AG10803 (cell line): ENCODE measurements at places on chromosomes 2 and 18.
A peak's percentile ranks its signal among the peaks of the same experiment; 100 is the strongest.

DNA sequence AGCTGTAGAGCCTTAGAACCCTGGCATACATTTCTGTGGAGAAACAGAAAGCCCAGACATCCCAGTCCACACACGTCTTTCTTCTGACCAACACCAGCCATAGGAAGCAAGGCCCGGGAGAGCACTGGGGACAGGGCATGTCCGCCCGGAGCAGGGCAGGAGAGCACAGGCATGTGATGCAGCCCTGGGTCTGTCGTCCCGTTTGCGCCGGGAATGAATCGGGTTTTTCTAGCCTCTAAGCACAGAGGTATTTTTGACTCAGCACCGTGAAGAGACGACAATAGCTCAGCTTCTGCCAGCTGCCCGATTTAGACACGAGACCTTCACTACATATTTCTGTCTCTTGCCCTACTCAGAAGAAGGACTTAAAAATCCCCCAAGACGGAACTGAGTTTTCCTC, 7.3 kb upstream of the AMMECR1L start:
- no peak for DNase-seq

DNA sequence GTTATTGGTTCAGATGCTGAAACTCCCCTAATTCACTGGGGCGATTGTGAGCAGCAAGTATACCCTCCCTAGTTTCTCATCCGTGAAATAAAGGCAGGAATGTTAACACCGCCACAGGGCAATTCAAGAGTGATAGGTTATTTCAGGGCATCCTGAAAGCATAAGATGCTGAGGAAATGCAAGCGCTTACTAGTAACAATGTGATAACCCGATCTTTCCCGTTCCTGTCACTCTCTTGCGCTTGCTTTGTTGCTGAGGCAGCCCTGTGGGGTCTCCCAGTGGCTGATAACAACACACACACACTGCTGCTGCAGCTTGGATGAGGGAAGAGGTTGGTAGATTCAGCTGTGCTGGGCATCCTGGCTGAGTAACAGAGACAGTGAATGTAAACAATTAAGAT, 259.3 kb downstream of the AGPS start:
- DNase-seq: no peak

GRCh38 chr18:70491734-70492348, 203.0 kb downstream of the SOCS6 start:
- DNase-seq: peak; percentile 39

DNA sequence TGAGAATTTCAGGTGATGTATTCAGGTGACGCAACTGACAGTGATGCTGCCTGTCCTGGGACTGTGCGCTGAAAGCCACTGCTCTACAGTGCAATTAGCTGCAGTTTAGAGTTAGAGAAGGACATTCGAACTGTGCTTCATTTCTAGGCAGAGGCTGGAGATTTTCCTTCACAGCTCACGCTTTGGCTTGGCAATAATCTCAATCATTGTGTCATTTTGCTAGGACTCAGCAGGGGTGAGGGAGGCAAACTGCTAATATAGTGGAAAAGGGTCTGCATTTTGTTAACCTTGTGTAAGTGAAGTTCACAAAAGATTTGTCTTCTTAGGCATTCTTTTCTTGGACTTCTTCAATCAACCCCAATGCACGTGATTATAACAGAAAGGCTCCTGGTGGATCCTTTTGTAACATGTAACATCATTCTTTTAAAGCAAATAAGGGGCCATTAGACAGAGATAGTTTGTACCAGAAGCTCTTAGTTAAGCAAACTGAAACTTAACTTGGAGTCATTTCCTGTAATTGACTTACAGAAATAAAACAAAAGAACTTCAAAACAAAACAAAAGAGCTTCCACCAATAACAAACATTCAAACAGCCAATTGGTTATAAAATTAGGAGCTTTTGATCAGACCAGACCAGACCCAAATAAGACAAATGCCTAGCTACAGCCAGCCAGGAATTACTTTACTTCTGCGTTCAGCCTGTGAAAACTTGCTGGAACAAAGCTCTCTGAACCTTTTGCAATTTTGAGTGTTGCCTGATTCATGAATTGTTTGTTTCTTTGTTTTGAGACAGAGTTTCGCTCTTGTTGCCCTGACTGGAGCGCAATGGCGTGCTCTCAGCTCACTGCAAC, 1376.3 kb upstream of the CELF4 start:
- no peak for DNase-seq

- DNase-seq: peak; percentile 54
These were observed 516 bp downstream of the EIF2AK2 start for GRCh38 chr2:37156071-37156856.

- no peak for DNase-seq
These were observed 616.1 kb upstream of the PKDCC start for GRCh38 chr2:41431756-41432155.

DNA sequence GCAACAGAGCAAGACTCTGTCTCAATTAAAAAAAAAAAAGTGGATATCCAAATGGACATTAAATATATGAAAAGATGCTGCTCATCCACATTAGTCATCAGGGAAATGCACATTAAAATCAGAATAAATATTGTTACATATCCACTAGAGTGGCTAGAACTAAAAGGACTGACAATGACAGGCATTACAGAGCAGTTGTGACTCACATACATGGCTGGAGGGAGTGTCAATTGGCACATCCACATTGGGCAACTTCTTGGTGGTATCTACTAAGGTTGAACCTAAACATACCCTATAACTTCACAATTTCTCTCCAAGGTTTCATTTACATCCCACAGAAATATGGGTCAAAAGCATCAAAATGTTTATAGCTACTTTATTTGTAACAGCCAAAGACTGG, 14.0 kb upstream of the DNER start:
- DNase-seq: no peak

- DNase-seq: no peak
These were observed 1749.0 kb upstream of the CELF4 start for GRCh38 chr18:39314595-39314994.

- no peak for DNase-seq
These were observed 1.1 kb upstream of the PREB start for GRCh38 chr2:27135478-27135955.

DNA sequence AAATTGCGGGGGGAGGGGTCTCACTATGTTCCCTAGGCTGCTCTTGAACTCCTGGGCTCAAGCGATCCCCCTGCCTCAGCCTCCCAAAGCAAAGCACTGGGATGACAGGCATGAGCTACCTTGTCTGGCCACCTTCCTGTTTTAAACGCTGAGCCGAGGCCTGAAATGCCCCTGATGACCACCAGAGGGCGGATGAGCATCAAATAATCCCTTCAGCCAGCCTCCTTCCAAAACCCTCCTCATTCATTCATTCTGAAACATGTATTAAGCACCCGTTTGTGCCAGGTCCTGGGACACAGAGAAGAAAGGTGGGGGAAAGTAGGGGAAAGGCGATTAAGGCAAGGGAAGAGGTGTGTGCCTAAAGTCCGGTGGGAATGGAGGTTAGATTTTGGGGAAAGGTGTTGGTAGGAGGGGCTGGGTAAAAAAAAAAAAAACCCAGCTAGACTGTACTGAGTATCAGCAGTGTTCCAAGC, 30.7 kb upstream of the PTMA start:
- DNase-seq: peak; percentile 70

DNA sequence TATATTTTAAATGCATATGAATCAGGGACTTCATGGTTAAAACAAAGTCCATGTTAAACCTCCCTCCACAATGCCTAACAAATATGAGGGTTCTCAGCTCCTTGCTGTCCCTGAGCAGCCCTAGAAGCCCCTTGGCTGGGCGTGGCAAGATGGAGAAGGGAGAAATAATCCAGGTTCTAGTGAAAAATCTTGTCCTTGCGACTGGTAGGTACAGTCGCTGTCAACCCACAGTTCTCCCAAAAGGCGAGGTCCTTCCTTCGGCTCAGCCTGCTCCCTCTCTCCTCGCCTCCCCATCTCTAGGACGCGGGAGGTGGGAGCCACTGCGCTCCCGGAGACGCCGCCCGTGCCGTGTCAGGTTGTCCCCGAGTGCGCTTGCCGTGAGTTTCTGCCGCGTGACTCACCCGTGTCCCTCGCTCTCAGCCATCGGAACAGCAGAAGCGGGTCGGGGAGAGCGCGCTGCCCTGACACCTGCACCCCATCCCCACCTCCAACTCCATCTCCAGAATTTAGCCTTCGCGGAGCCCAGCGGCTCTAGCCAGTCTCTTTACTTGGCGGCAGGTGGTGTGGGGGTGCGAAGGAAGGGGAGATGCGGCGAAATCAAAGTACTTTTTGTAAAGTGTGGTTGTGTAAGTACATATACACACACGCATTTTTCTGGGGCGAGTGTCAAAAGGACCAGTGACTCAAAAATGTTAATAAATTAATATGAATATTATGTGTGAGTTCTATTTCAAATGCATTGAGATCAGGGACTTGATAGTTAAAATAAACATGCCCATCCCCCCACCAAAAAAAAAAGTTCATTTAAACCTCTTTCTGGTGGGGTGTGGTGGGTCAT, 65.1 kb upstream of the TMEM17 start:
- DNase-seq: no peak

GRCh38 chr18:56890632-56891031, 239.5 kb downstream of the WDR7 start:
- DNase-seq: peak; percentile 87

DNA sequence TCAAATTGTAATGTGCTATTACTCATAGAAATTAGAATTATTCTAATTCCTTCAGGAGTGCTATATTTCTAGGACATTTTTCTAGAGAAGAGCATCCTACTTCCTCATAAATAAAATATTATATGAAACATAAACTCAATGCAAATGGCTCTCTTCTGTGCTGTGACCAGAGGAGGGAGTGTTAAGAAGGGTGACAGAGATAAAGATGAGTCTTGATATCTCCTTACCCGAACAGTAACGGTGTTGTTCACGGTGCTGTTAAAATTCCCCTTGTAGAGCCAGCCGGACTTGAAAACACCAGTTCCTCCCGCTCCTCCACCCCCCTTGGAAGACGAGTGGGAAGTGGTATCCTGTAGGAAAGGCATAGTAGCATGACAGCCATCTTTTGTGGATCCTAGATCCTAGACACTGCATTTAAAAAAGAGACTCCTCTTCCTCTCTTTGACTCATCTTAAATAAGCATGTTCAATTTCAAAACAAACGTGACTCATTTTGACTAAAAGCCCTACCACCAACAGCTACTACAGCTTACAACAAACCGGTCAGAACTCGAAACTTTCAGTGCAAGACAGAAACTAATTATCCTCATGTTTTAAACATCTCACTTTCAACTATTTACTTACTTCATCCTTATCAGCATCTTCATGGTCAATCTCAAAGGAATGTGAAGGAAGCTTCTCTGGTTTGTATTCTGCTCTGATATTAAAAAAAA, 156.3 kb downstream of the DOCK10 start:
- DNase-seq: peak; percentile 86

GRCh38 chr2:167844714-167845530, 402.5 kb downstream of the STK39 start:
- DNase-seq: no peak

- no peak for DNase-seq
These were observed 50.9 kb upstream of the GPD2 start for GRCh38 chr2:156385242-156385641.

- peak; percentile 83 for DNase-seq
These were observed 861 bp downstream of the SLC39A10 start for GRCh38 chr2:195657634-195658540.

- no peak for DNase-seq
These were observed 107.8 kb downstream of the PRELID3A start for GRCh38 chr18:12515550-12515949.

- DNase-seq: peak; percentile 11
These were observed 1088.9 kb upstream of the PIK3C3 start for GRCh38 chr18:40866013-40866645.
